Panc1 (cell line): ENCODE measurements at places on chromosomes 5 and 9.

DNA sequence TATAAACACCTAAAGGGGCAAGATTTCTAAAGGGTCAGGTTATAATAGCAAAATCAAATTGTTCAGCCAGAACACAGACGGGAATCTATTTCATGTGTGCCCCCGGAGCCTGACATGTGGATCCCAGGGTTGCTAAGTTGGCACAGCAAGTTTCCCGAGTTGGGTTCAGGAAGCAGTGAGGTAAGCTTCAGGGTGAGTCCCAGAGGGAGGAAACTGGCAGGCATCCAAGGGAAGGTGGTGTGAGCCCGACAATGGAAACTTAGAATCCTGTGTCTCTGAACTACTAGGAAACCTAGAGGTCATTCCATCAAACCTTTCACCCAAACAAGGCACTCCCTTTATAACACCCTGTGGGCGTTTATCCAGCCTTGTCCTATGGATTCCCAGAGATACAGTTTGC is 98.4 kb downstream of the ADRB2 start:
- DNase-seq, result no peak

DNA sequence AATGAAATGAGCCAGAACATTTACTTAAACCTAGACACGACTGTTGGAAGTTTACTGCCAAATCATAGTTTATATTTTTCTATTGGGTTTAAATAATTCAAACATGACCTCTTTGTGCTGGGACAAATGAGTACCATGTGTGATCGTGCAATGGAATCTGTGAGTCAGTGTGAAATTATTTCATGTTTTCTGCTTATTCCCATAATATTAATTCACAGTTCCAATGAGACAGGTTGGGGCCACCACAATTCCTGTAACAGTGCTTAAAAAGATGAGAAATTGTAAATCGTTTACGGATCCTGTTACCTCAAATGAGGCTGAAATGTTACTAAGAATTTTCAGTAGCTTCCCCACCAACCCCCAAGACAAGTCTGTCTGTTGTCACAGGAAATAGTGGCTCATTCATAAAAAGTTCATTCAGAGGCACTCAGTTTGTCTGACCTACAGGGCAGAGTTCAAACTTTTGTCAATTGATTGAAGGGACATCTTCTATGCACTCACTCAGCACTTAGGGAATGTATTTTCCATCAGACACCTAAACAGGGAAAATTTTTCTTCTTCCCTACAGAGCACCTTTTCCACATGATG is 563.9 kb upstream of the ADAMTS16 start:
- DNase-seq, result no peak

- DNase-seq, result no peak
Measured at GRCh38 chr5:77163453-77163852, 47.0 kb upstream of the PDE8B start.

GRCh38 chr5:107376546-107377276 is 294.0 kb downstream of the EFNA5 start:
- no peak for DNase-seq

- peak; percentile 7 for DNase-seq
Measured at GRCh38 chr5:68456756-68457217, 241.2 kb downstream of the PIK3R1 start.

- no peak for DNase-seq
Measured at GRCh38 chr9:123611226-123611625, 255.2 kb downstream of the CRB2 start.

DNA sequence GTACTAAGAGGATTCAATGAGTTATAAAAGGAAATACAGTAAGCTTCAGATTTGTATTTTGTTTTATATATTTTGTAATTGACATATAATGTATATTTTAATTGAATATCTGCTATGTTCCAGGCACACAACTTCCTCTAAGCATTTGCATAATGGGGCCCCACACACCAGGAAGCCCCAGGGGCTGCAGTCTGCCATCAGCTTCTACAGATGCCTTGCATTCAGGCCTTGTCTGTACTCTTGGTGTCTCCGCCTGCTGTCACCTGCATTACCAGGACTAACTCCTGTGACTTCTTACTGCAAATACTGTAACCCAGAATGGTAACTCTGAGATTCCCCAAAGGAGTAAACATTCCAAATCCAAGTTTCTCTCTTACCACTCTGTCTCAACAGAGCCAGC is 20.6 kb downstream of the ARL15 start:
- no peak for DNase-seq

- DNase-seq, result no peak
Measured at GRCh38 chr5:132055441-132055807, 5.0 kb upstream of the IL3 start.

- no peak for DNase-seq
Measured at GRCh38 chr9:96141666-96142065, 160.3 kb downstream of the HSD17B3 start.

GRCh38 chr9:130981002-130981755 is 27.8 kb upstream of the LAMC3 start:
- DNase-seq, result no peak

GRCh38 chr5:13939638-13940037 is 4.8 kb downstream of the DNAH5 start:
- DNase-seq, result no peak

GRCh38 chr5:172644266-172644665 is 3.2 kb downstream of the NEURL1B start:
- no peak for DNase-seq

DNA sequence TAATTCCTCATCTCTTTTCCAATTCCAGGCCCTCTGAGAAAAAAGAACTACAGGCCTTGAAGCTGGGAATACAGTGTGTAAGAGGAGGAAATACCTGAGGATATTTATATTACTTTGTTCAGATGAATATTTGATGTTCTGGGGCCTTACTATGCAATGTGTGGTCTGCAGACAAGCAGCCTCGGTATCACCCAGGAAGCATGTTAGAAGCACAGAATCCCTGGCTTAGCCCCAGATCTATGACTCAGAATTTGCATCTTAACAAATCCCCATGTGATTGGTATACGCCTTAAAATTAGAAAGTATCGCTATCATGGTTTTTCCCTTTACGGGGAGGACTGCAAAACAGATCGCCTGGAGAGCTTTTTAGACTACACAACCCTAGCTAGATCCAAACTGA is 121.0 kb downstream of the JAKMIP2 start:
- DNase-seq, result no peak

GRCh38 chr9:123997665-123998277 is 13.8 kb upstream of the LHX2 start:
- no peak for DNase-seq

DNA sequence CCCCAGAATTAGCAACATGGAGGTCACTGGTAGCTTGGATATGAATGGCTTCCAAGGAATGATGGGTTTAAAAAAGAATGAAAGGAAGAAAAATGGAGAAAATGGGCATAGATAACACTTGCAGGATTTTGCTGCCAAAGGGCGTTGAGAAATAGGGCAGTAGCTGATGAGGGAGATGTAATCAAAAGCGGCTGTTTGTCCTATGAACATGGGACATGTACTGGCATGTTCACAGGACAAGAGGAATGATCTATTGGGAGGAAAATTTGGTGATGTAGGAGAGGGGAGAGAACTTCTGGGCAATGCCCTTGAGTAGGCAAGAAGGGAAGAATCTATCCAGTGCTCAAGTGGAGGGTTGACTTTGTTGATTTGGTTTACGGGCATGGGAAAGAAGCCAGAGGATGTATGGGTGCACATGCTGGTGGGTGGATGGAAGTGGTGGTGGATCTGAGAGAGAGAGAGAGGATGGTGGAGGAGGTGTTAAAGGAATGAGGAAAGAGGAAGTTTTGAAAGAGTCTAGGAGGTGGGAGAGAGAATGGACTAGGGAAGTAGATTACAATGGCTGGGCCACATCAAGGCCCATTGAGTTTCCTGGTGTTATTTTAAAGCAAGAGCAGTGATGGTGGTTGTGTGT is 115.1 kb upstream of the MVB12B start:
- no peak for DNase-seq

DNA sequence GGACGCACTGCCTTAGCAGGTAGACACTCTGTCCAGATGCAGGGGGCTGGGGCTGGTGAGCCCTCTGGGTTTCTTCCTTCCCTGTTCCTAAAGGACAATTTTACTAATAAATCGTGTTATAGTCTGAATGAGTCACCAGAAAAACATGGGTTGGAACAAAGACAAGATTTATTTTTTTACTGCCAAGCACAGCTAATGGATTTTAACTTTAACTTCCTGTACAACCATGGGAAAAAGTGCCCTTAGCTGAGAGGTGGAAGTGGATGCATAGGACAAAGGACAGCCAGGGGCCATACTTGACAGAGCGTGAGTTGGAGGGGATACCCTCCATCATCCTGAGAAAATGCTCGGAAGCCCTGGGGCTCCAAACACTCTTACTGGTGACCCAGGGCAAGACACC is 300.7 kb downstream of the MSX2 start:
- DNase-seq, result no peak

GRCh38 chr5:148794275-148794674 is 32.1 kb upstream of the ADRB2 start:
- no peak for DNase-seq

DNA sequence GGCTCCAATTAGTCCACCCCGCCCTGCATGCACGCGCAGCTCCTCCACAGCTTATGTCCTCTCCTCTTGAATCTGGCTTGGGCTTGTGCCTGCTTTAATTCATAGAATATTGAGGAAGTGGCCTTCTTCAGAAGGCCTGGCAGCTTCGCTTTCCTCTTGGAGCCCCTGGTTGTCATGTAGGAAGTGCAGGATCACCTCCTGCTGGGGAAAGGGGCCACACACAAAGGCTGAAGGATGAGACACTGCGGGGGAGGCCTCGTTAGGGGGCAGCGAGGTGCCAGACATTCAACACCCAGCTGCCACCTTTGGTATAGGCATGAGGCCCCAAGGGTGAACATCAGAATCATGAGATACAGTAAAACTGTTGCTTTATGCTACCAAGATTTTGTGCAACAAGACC is 2.7 kb upstream of the CNOT6 start:
- DNase-seq, result no peak

GRCh38 chr5:118906947-118907346 is 81.4 kb downstream of the DTWD2 start:
- DNase-seq, result no peak

DNA sequence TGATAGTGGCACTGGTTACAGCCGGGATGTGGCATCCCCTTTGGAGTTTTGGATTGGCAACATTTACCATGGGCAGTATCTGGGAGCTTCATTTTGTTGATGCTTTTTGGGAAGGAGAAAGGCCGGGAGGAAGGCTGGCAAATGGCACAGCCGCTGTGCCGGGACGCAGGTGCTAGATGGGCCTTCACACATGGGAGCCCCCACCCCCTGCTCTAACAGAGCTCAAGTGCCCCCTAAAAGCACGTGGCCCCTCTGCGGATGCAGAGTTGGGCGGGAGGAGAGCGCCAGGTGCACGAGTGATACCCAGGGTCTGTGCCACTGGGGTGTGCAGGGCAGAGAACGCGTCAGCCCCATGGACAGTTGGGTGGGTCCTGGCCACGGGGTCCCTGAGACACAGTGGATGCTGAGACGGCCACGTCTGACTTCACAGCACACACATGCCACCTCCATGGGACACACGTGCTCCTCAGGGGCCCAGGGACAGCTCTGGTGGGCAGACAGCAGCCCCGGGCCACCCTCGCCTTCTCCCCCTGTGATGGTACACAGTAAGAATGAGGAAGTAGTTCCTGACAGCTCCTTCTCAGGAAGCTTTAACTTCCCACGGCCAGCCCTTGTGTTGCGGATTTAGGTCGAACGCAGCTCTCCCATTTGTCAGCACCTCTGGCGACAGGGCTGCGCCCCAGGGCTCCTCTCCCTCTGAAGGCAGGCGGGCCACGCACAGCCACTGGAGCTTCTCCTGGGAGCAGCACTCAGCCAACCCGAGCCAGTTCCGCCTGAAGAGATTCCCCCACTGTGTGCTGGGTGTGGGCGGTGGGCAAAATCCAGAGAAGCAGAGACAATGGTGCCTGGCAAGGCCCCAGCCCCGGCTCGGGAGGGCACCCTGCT is 10.8 kb downstream of the SLC9A3 start:
- DNase-seq, result no peak

DNA sequence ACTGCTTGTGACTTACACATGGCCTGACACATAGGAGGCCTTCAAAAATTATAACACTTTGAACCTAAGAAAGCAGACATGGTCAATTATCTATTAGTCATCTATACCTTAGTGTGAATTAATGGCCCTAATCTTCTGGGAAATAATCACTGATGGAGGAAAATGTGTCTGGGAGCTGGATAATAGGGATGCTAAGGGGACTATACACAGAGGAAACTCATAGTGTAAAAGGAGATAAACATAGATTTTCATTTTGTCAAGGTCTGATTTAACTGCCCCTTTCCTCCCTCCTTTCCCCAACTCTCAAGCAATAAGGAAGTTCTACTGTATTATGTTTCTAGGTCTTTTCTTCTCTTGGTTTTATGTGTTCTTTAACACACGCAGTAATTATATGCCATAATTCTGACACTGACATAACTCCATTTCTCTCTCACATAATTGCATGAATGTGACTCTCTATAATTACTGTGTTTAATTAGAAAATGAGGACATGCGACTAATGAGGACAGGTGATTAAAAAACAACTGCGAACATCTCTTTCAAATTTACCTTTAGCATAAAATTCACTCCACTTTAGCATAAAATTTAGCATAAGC is 18.7 kb upstream of the PRELID2 start:
- no peak for DNase-seq

DNA sequence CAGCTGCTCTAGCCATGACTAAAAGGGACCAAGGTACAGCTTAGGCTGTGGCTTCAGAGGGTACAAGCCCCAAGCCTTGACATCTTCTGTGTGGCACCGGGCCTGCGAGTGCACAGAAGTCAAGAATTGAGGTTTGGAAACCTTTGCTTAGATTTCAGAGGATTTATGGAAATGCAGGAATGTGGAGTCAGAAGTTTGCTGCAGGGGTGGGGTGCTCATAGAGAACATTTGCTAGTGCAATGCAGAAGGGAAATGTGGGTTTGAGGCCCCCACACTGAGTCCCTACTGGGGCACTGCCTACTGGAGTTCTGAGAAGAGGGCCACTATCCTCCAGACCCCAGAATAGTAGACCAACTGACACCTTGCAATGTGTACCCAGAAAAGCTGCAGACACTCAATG is 624.9 kb upstream of the FTMT start:
- DNase-seq, result no peak

DNA sequence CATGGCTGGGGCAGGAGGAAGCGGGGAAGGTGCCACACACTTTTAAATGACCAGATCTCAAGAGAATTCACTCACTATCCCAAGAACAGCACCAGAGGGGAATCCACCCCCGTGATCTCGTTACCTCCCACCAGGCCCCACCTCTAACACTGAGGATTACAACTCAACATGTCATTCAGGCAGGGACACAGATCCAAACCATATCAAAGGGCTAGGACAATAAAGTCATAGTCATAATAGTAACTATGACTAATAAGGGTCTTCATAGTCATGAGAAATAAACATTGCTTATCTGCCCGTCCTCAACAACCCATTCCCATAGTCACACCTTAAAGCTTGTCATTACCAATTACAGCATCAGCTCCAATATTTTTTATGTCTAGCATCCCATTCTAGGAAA is 65.3 kb upstream of the SMC2 start:
- no peak for DNase-seq

DNA sequence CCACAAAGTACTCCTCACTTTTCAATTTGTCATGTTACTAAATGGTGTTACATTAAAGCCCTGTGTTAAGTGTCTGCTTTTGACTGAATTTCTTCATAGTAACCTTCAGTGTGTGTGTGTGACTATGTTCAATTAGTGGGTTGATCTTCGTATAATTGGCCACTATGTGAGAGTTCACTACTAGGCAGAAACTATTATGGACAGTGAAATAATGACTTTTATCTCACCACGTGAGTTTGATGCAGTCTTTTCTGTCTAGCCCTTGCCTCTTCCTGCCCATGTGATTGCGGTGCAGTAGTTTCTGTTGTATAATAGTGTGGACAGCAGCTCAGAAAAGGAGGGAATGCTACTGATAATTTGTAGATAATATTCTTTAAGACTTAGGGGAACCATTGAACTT is 1.8 kb upstream of the MAML1 start:
- no peak for DNase-seq

GRCh38 chr9:132175431-132175830 is 13.6 kb downstream of the NTNG2 start:
- no peak for DNase-seq
